GM12878 (cell line): ENCODE measurements at places on chromosomes 7 and 10. TPM values are rescaled to one million over a fixed set of nuclear protein-coding genes. Genes with fewer than 3 reads are reported as not detected.

TFR2 gene
- total RNA-seq: 4.2 and 7.2 TPM in 2 replicates

ZNF425 gene
- 0.69 and 1.6 TPM in 2 replicates for total RNA-seq

GBX1 gene
- total RNA-seq: not detected in 2 replicates

GRCh38 chr10:70508912-70509756 lies 30.6 kb downstream of the PALD1 start:
- H3K27ac ChIP-seq: no peak overlapping the region
- no peaks in the 10 kb centered on the region for H3K36me3 ChIP-seq
- no peak overlapping the region for H3K4me3 ChIP-seq
- no peak for DNase-seq

DNA sequence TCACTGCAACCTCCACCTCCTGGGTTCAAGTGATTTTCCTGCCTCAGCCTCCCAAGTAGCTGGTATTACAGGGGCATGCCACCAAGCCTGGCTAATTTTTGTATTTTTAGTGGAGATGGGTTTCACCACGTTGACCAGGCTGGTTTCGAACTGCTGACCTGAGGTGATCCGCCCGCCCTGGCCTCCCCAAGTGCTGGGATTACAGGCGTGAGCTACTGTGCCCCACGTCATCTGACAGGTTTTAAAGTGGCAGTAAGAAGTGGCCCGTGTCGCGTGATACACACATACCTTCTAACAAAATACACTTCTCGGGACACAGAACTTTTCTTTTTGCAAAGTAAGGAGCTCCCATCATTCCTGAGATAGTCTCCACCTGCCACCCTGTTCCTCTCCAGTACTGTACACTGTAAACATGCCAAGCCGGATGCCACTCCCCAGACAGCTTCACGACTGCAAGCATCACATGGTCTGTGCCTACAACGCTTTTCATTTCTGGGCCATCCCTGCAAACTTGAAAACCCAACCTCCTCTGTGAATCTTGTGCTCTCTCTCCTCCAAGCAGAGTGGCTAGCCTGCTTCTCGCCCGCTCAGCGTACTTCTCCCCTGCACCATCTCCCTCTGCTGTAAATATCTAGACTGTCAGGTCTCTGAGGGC lies 256.3 kb upstream of the KLF14 start:
- H3K27me3 ChIP-seq: no peaks in the 10 kb centered on the region
- peaks cover 9% of the 10 kb centered on the region for H3K4me1 ChIP-seq
- H3K27ac ChIP-seq: no peak overlapping the region

- H3K4me3 ChIP-seq: no peak overlapping the region
- no peaks in the 10 kb centered on the region for H3K4me1 ChIP-seq
These were observed 6.2 kb downstream of the GPRIN2 start for GRCh38 chr10:46550076-46550790.

DNA sequence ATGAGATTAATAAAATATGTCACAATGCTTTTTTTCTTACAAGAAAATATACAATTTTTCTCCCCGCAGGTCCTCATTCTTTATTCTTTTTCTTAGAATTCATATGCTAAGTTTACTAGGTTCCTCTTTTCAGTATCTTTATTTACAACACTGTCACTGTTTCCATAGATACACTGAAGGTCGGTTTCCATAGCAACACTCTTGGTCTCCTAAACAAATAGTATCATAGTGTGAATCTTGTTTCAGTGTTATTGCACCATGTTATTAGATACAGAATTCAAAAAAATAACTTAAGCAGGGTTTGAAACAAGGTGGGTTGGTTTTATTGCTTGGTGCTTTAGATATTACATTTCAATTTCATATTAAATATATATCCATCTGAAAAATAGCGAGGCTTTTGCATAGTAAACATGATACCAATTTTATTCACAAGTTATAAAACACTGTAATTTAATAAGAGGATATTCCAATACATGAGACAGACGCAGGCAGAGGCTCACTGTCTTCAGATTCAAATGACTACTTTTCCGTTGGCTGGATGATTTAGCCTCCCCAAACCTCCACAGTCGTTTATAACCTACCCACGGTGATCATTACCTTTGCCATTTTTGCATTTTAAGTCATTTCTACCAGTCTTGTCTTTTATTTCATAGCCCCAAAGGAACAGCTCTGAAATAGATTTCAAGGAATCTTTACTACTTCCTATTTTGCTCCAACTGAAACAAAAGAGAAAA lies 88.9 kb upstream of the KLF6 start:
- H3K4me1 ChIP-seq: peaks cover 50% of the 10 kb centered on the region
- no peaks in the 10 kb centered on the region for H3K36me3 ChIP-seq
- DNase-seq: peak; percentile 83
- no peaks in the 10 kb centered on the region for H3K27me3 ChIP-seq
- H3K4me3 ChIP-seq: no peak overlapping the region
- peak overlapping the region; percentile 90 for H3K27ac ChIP-seq
